Thoracic aorta (tissue), 2 donors: ENCODE measurements at places on chromosomes 4 and X. TPM values are rescaled to one million over a fixed set of nuclear protein-coding genes. Genes with fewer than 3 reads are reported as not detected.

Gene NPFFR2
- total RNA-seq, result not detected

Gene MEPE
- not detected for total RNA-seq

GRCh38 chrX:64570204-64570603 lies 175.0 kb upstream of the MTMR8 start:
- H3K27me3 ChIP-seq, result no peaks in the 10 kb centered on the region
- H3K36me3 ChIP-seq, result no peaks in the 10 kb centered on the region
- no peak for DNase-seq
- no peak overlapping the region for H3K4me3 ChIP-seq
- no peak overlapping the region for H3K27ac ChIP-seq
- H3K4me1 ChIP-seq, result no peaks in the 10 kb centered on the region

DNA sequence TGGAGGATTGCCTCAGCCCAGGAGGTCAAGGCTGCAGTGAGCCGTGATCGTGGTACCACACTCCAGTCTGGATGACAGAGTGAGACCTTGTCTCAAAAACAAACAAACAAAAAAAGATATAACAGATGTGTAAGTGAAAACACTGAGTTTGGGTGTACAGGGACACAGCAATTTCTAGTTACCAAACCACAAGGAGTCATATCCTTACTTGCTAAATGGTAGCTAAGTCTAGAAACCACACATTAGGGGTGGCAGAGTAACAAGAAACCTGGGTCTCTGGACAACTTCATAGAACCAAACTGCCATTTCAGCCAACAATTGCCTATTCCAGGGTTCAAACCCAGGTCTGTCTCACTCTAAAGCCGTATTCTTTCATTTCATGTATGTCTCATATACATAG lies 20.8 kb downstream of the PPEF2 start:
- no peak for DNase-seq
- H3K4me1 ChIP-seq, result no peaks in the 10 kb centered on the region
- no peaks in the 10 kb centered on the region for H3K27me3 ChIP-seq
- no peak overlapping the region for H3K27ac ChIP-seq
- no peaks in the 10 kb centered on the region for H3K36me3 ChIP-seq

DNA sequence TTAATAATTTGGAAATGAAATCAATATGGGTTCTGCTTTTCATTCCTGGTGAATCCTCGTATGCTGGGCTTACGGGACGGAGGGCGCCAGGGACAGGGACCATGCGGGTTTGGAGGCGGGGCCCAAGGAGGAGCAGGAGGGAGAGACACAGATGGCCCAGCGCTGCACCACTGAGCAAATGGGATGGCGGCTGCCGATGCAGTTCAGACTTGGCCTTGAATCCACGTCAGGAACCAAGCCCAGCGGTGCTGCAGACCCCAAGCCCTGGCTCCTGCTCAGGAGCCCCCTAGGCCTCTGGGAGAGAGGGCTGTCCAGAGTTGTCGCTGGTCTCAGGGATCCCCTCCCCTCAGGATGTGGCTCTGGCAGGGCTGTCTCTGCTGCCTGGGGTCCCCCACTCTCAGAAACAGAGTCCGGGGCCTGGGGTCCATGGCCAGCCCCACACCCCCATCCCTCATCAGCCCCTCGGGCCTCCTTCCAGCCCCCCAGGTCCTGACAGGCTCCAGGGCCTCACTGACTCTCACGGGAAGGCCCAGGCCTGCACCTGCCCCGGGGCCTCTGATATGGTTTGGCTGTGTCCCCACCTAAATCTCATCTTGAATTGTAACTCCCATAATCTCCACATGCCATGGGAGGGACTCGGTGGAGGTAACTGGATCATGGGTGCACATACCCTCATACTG lies 75.2 kb downstream of the FAM53A start:
- no peaks in the 10 kb centered on the region for H3K27me3 ChIP-seq
- H3K4me3 ChIP-seq, result no peak overlapping the region
- no peaks in the 10 kb centered on the region for H3K4me1 ChIP-seq
- H3K27ac ChIP-seq, result no peak overlapping the region
- no peaks in the 10 kb centered on the region for H3K36me3 ChIP-seq
